H54 (cell line): ENCODE measurements at places on chromosomes 6 and 20.

GRCh38 chr20:7859356-7859802 is 80.9 kb downstream of the HAO1 start:
- no peak for DNase-seq

- no peak for DNase-seq
Observed at GRCh38 chr6:51203504-51203903, 384.8 kb downstream of the TFAP2B start.

- DNase-seq: no peak
Observed at GRCh38 chr20:34750484-34750883, 46.3 kb downstream of the TP53INP2 start.

DNA sequence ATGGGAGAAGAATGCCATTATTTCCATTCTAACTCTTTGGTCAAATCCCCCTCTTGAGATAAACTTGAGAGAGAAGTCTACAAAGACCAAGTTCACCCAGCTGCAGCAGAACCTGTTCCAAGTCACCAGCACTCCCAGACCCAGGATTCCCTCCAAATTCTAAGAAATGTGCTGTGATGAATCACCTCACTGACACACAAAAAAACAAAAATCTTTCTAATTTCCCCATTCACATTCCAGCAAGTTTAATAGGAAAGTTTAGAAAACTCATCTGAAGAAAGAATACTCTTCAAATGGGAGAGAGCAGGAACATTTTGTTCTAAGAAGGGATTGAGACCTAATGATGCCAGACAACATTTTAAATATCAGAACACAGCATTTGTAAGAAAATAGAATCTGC is 213.6 kb upstream of the PLCB4 start:
- DNase-seq: no peak

GRCh38 chr6:96812077-96812703 is 25.1 kb downstream of the GPR63 start:
- DNase-seq: no peak

- DNase-seq: no peak
Observed at GRCh38 chr6:15260099-15260821, 14.4 kb downstream of the JARID2 start.

- no peak for DNase-seq
Observed at GRCh38 chr6:1873781-1874180, 264.1 kb downstream of the FOXC1 start.

- DNase-seq: no peak
Observed at GRCh38 chr6:139728876-139729427, 354.5 kb upstream of the CITED2 start.

- no peak for DNase-seq
Observed at GRCh38 chr20:23519556-23519955, 28.6 kb downstream of the CST8 start.

GRCh38 chr6:82693094-82693493 is 329.5 kb downstream of the TPBG start:
- DNase-seq: no peak

DNA sequence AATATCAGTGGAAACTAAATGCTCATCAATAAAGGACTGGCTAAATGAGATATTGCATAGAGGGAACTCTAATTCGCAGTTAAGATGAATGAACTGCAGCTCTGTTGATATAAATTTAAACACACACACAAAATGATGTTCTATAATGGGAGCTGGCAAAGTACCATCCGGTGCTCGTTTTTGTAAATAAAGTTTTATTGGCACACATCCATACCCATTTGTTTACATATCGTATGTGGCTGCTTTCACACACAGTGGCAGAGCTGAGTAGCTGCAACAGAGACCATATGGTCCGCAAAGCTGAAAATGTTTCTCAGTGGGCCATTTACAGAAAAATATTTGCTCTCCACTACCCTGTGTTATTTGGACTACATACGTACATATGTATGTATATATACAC is 120.7 kb downstream of the EDN3 start:
- DNase-seq: no peak

DNA sequence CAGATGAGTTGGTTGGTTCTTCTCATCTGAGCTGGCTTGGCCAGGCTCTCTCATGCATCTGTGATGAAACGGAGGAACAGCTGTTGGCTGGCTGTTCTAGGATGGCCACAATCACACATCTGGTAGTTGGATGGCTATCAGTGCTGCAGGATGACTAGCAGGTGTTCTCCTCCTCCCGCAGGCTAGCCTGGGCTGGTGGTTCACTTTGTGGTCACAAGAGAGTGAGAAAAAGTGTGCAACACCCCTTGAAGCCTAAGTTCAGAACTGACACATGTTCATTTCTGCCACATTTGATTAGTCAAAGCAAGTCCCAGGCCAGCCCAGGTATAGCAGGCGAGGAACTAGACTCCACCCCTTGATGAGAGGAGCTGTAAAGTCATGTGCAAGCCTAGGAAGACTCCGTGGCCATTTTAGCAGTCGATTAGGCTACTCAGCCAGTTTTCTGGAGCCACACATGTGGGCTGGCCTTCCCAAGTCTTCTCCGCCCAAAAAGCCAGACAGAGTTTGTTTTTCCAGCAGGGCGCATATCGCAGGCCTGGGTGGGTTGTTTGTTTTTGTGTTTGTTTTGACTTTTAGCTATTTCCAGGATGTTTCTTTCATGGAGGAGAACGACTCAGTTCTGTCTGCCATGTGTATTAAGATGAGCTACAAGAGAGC is 120.8 kb downstream of the ISM1 start:
- DNase-seq: no peak

- DNase-seq: no peak
Observed at GRCh38 chr20:20759132-20759531, 46.7 kb upstream of the RALGAPA2 start.

DNA sequence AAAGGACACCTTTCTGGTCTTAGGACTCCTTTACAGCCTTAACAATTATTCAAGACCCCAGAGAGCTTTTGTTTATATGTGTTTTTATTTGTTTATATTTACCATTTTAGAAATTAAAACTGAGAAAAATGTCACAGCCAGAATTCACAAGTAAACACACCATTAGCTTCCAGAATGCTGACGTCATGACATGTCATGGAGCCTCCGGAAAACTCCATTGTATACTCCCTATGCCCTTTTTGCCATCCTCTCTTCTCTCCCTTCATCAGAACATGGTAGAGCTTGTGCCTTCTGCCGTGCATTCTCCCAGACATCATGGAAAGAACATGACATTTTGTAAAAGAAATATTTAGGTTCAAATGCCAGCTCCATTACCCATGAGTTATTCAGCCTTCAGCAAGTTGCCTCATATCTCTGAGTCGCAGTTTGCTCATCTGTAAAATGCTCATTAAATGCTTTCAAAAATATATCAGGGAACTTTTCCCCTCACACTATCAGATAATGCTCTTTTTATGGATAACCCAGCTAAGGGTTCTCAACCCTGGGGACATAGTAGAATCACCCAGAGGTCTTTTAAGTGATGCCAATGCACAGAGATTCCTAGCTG is 27.8 kb downstream of the TNFAIP3 start:
- no peak for DNase-seq

DNA sequence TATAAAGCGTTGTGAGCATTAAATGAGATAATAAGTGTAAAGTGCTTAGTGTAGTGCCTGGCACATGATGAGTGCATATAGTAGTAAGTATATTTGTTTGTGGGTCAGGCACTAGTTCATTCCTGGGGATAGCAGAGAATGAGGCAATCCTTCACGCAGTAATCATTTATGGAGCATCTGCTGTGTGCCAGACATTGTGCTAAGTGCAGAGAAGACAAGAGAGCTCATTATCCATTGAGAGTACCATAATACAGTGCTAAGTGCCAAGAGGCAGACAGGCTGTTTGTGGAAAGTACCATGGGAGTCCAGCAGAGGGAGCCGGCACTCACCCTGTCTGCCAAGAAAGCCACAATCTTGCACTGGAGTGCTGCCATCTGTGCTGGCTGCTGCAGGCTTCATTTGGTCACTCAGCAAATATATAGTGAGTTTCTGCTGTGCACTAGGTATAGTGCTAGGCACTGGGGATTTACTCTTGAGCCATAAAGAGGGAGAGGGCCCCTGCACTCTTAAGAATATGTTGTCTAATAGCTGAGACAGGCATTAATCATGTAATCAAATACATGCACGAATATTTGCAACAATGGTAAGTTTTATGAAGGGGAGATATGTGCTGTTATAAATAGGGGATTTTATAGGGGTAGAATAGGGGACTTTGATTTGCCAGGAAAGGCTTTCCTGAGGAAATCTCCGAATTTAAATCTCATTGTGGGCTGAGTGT is 12.9 kb upstream of the MROH8 start:
- peak; percentile 67 for DNase-seq

- no peak for DNase-seq
Observed at GRCh38 chr6:91860541-91861335, 1273.9 kb upstream of the MAP3K7 start.

DNA sequence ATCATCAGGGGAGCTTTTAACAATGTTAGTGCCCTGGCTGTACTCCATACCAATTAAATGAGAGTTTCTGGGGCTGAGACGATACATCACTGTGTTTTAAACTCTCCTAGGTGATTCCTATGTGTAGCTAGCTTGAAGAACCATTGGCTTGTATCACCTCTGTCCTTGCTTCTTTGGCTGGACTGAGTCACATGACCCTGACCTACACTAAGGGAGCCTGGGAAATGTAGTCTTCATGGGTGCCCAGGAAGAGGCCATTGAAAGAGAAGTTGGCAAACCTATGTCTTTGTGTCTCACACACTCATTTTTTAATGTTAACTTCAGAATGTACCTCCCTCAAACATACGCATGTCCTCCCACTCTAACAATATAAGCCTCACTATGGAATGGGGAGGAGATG is 506.6 kb downstream of the DHX35 start:
- DNase-seq: no peak

GRCh38 chr20:49584418-49585382 is 16.8 kb upstream of the PTGIS start:
- DNase-seq: no peak
